ENCODE measurements at places on chromosomes 12 and 14.

DNA sequence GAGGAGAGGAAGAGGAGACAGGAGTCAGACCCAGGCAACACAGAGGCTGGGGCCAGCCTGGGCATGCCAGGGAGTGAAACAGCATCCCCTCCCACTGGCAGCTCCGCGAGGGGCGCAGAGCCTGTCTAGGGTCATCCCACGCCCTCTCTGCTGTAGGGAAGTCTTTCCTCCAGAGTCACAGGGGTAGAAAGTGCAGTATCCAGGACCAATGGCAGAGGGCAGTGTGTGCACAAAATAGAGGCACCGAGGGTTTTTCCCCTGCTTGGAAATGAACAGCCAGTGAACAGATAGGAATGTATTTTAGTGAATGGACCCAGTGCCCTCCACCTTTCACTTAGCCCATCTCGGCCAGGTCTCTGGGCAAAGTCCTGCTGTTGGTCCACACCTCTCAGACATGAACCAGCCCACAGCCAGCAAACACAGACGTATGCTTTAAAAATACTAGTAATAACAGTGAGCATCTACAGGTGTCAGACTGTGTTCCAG, 9.4 kb upstream of the KRT74 start:
- peak; percentile 59 for DNase-seq

DNA sequence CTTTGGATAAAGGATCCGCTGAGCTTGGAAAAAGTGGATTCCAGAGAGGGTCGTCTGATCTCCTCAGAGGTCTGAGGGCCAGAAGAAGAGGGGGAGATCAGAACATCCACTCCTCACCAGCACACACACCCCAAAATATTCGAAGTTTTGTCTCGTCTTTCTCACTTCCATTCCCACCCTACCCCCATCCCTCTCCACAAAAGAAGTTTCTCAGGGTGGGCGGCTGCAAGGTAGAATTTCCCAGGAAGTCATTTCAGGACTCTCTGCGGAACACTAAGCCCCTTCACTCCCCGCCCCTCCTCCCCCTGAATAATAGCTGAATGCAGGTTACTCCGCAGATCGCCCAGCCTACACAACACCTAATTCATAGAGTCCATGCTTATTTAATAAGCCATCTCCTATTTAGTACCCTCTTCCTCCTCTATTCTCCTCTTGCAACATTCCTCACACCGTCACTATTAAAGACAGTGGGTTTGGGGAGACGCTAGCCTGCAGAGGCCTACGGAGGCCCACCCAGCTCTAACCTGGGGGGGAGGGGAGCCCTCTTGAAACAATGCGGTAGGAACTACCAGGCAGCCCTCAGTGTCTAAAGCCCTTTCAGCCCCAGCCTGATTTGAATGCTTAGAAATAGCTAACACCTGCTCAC, 649 bp upstream of the SALL2 start:
- DNase-seq, result no peak

DNA sequence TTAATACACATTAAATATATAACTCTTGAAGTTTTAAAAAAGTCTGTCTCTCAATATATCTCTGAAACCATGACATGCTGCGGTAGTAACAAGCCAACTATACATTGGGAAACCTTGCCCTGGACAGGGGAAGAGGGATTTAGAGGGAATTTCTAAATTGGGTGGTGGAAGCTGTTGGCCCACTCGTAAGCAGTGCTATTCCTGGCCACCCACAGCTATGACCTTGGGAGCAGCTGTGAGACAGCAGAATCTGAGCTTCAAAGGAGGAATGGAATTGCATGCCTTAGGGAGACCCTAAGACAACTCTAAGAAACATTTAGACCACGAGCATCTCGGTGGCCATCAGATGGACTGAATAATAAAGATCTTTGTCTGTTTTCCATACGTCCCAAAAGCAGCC, 15.8 kb upstream of the GCH1 start:
- DNase-seq, result no peak

DNA sequence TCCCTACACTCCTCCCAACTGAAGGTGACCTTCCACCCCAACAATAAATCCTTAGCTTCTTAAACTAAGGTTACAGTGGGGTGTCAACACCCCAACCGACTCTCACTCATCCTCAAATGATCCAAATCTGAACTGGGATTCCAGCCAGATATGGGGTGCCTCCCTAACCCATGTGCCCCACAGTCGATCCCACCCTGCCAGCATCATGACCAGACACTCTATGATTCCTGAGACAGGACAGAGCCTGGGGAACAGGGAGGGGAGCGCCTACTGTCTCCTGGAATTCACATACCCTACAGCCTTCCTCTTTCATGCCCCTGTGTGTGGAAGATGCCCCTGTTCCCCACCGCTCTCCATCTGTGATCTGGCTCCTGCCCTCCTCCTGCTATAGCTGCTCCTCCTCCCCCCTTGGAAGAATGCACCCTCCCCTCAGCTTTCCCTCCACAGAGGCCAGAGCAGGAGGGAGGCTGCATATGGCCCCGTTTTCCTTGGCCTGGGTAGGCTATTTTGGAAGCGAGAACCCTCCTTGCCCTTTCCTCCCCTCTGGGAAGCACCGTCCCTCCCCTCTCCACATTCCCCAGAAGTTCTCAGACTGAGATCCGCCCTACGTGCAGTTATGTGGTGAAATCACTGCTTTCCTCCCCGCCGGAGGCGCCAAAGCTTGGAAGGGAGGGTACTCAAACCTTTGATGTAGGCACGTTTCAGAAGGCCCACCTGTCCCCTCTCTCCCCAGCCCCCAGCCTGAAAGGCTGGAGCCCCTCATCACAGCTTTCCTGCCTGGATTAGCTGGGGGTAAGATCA, 48.0 kb downstream of the SMUG1 start:
- no peak for DNase-seq

GRCh38 chr14:89320381-89321000, 96.5 kb downstream of the FOXN3 start:
- DNase-seq, result no peak

DNA sequence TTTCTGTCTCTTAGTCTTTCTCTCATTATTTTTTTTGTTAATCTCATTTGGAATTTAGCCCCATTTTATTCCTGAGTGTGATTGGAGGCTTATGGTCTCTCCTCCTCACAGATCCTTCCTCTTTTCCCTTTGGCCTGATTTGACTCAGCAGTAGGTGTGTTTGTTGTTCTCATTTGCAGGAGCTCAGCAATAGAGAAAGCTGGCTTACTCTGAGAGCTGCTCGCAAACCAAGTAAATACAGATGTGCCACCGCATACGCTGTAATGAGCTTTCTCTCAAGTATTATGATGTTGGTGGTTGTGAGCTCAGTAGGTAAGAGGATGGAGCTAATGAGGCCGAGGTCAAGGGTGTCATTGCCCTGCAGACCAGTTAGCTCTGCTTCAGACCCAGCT, 206.5 kb downstream of the ETV6 start:
- no peak for DNase-seq

DNA sequence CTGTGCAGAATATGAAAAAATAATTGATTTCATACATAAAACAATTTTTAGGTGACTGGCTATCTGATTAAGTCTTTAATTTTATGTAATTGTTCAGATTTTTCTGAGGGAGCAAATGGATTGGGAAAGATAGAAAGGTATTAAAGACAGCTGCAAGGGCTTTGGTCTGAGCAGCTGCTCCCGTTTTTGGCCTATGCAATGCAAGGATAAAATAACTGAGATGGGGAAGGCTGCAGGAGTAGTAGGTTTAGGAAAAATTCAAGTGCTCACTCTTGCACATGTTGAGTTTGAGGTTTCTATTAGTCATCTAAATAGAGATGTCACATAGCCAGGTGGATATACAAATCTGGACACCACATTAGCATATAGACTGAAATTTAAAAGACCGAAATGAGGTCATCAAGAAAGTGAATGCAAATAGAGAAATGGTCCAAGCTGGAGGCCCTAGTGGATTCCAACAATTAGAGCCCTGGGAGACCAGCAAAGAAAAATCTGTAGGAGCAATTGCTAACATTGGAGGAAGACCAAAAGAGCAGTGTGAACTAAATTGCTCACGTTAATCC, 144.0 kb downstream of the PPFIA2 start:
- DNase-seq, result no peak

DNA sequence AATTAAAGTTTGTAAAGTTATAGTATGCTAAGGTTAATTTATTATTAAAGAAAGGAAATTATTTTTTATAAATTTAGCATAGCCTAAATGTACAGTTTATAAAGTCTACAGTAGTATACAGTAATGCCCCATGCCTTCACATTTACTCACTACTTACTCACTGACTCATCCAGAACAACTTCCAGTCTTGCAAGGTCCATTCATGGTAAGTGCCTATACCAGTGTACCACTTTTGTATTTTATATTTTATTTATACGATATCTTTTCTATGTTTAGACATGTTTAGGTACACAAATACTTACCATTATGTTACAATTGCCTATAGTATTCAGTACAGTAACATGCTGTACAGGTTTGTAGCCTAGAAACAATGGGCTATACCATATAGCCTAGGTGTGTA, 95.1 kb upstream of the GRIN2B start:
- DNase-seq, result no peak

GRCh38 chr14:82689948-82690347, 1156.3 kb upstream of the SEL1L start:
- no peak for DNase-seq

DNA sequence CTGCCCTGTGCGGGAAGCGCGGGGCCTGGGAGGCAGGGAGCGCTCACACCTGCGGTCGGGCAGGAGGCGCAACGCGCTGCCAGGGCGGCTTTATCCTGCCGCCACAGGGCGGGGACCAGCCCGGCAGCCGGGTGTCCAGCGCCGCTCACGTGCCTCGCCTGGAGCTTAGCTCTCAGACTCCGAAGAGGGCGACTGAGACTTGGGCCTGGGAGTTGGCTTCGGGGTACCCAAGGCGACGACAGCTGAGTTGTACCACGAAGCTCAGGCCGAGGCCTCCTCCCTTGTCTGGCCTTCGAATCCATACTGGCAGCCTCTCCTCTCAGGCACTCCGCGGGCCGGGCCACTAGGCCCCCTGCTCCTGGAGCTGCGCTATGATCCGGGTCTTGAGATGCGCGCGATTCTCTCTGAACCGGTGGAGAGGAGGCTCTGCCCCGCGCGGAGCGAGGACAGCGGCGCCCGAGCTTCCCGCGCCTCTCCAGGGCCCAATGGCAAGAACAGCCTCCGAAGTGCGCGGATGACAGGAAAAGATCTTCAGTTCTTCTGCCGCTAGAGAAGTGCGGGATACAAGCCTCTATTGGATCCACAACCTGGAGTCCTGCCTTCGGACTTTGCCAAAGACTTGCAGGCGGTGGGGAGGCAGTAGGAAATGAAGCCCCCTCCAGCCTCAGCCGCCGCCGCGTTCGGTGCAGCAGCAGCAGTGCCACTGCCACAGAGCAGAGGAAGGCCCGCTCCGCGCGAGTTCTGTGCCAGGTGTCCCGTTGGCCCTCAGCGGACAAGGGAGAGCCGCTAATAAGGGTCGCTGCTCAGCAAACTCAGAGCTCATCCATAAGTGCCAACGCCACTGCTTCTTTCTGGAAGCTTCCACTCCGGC, 6.8 kb downstream of the SIX1 start:
- no peak for DNase-seq

GRCh38 chr12:93043877-93044209, 114.7 kb upstream of the EEA1 start:
- DNase-seq, result no peak

GRCh38 chr12:108357834-108358579, 18.9 kb upstream of the CMKLR1 start:
- DNase-seq, result no peak

DNA sequence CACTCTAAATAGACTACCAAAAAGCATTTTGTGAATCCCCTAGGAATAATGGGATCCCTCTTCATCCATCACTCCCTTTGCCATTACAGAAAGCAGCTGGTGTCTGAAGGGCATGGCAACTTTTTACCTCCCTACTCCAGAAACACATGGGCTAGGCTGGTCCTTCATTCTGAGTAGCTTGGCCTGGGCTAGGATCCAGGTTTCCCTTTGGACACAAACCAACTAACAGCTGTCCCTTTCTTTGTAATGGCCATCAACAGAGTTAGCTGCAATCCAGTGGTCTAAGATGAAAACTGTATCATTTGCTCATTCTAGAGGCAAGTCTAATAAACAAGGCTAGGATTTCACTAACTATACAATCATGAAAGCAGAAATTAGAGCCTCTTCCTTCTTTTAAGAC, 7.4 kb downstream of the GRIN2B start:
- DNase-seq, result no peak

DNA sequence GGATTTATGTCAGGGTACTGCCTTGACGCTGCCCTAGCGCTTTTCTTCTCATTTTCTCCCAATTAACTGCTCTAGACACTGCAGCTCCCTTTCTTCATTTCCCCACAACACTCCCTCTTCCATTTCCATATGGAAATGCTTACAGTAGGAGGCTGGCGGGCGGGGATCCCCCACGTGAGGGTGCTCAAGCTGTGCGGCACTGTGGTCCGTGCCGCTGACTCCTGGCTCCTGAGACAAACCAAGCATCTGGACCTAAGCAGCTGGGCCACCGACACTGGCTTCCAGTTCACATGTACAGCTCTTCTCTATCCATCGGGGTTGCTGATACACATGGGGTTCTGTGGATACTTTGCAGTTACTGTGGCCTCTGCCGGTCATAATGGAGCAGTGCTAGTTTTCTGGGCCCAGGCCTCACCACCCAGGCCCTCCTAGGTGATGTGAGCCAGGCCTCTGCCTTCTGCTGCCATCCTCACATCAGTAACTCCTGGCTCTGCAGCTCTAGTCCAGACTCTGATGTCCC, 20.2 kb downstream of the TCHP start:
- DNase-seq, result no peak

DNA sequence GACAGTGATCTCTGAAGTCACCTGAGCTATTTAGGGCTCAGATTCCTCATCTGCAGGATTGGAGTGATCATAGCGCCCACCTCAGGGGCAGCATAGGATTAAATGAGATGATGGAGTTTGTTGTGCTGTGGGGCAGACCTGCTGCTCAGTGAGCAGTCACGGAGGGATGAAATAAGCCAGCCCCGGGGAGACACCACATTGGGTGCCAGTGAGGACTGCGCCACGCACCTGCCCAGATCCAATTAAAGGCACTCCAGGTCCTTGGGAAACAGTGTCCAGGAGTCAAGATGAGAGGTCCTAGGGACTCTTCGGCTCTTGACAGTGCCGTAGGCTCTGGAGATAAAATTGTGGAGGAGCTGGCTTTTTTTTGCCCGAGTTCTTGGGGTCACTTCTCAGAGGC, 166.2 kb downstream of the ADGRD1 start:
- DNase-seq, result no peak

DNA sequence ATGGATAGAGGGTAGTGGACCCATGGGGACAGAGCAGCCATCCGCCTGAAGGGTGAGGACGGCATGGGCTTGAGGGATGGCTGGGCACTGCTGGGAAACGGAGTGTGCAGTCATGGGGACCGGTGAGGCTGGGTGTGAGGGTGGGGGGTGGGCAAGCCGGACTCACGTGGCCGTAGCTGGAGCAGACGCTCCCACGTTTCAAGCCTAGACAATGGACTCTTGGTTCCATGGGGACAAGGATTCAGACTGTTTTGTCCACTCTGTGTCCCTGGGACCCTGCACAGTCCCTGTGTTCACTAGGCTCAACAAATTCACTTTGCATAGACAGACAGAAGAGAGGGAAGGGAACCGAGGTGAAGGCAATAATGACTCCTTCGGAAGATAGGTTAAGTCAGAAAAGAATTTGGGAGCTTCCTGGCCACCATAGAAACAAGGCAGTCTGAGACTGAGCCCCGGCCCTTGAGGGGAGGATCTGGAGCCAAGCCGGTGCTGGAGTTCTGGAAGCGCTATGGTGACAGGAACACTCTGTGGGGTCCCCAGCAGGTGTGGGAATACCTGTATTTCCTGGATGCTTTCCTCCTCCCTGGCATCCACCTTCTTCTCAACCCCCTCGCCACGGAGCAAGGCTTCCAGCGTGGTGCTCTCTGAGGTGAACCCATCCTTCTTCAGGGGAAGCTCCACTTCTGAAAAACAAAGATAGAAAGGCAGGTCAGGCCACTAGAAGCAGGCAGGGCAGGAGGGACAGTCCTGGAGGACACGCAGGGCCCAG, 162.5 kb downstream of the DPF3 start:
- no peak for DNase-seq

- no peak for DNase-seq
Observed at GRCh38 chr14:95520346-95520745, 3.9 kb upstream of the SYNE3 start.
